Psoas muscle (tissue), 8 donors: ENCODE measurements at places on chromosomes 16 and 17.

DNA sequence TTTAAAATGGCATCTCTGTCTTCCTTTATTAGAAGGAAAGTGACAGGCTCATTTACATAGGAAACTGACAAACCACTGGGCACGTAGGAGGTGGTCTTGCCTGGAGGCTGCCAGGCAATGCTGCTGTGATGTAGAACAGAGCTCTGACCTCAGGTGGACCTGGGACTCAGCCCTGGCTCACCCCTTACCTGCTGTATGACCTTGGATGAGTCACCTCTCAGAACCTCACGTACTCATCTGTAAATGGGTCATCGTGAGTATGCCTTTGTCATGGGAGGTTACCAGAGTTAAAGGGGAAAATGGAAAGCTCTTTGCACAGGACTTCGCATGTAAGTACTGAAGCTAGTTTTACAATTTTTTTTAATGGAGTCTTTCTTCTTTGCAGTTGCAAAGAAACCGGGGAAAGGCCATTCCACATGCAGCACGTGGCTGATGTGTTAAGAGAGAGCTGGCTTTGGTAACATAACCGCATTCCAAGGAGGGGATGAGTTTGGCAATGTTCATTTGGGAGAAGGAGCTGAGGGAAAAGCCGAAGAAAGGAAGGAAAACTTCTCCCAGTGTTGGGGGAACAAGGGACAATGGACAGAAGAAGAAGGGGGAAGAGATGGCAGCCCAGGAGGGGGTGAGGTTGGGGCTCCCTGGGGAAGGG is 37.4 kb upstream of the LONP2 start:
- no peak for DNase-seq

- DNase-seq, result no peak
Measured at GRCh38 chr17:72466199-72466598, 345.4 kb downstream of the SOX9 start.

GRCh38 chr16:67518676-67519075 is 10.0 kb upstream of the RIPOR1 start:
- DNase-seq, result no peak

DNA sequence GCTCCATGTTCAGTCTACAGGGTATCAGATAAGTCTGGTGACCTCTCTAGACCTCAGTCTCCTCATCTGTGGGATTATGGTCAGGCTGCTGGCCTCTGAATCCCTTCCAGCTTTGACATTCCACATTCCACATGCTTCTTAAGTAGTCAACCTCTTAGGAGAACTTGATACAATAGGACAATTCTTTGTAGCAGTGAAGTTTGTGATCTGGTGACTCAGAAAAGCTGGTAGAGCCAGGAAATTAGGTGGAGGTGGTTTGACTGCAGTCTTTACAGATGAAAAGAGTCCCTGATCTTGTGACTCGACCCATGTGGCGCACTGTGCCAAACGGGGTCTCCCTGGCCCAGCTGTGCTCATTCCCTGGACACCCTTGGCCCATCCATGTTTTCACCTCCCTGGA is 147.8 kb downstream of the NTN1 start:
- no peak for DNase-seq

- no peak for DNase-seq
Measured at GRCh38 chr17:79141578-79142355, 67.1 kb downstream of the ENGASE start.

- DNase-seq, result no peak
Measured at GRCh38 chr16:57920215-57920879, 50.6 kb downstream of the CNGB1 start.

DNA sequence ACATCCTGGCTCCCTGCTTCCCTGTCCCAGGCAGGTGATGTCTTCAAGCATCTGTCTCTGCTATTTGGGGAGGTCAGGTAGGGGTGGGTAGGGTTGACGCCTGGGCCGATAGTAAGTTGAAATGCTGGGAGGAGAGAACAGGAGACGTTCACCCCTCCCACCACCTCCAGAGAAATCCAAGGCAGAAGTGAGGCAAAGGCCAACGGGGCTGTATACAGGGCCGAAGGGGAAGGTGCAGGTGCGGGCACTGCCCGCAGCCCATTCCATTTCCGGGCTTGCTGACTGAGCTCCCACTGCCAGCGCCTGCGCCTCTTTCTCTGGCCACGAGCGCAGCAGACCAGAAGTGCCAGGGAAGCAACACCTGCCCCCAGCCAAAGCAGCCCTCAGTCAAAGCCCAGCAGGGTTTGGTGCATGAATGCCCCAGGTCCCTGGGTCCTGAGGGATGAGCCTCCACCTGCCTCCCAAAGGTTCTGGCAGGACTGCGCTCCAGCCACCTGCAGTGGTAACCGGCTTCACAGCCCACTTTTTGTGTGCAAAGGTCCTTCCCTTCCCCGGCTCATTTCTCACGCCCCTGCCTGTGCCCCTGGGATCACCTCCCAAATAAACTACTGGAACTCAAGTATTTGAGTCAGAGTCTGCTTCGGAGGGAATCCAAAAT is 127.6 kb upstream of the TNRC6C start:
- peak; percentile 32 for DNase-seq

GRCh38 chr17:77468897-77469296 is 328.1 kb downstream of the SEC14L1 start:
- DNase-seq, result no peak

DNA sequence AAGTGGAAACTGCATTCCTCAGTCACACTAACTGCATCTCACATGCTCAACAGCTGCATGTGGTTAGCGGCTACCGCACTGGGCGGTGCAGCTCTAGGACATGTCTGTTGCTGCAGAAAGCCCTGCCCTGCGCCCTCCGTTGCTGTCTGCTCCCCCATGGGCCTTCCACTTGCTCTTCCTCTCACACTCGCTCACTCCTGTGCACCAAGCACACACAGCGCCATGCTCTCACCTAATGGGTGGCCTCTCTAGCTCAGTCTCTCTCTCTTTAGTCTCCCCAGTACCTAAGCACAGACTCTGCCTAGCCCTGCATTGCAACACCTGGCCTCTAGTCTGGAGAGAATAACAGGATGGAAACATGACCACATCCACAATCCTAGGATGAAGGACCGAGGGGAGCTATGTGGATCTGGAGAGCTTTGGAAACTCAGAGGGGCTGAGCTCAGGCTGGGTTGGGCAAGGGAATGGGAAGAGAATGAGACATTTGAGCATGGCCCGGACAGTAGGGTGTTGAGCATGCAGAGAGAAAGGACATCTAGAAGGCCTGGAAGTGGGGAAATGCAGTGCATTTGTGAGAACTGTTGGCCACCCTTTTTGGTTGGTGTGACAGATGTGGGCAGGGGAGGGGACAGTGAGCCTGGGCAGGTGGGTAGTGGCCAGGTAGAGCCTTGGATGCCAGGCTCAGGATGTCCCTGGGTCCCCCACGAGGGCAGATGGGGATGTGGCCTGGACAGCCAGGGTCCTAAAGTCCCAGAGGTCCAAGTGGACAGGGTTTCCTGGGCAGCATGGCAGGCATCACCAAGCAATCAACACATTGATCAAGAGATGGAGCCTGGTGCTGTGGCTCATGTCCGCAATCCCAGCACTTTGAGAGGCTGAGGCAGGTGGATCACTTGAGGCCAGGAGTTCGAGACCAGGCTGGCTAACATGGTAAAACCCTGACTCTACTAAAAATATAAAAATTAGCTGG is 16.1 kb downstream of the SGCA start:
- peak; percentile 44 for DNase-seq

- DNase-seq, result no peak
Measured at GRCh38 chr16:82878466-82878865, 251.7 kb downstream of the CDH13 start.

GRCh38 chr16:1470481-1471251 is 4.2 kb downstream of the CLCN7 start:
- no peak for DNase-seq

DNA sequence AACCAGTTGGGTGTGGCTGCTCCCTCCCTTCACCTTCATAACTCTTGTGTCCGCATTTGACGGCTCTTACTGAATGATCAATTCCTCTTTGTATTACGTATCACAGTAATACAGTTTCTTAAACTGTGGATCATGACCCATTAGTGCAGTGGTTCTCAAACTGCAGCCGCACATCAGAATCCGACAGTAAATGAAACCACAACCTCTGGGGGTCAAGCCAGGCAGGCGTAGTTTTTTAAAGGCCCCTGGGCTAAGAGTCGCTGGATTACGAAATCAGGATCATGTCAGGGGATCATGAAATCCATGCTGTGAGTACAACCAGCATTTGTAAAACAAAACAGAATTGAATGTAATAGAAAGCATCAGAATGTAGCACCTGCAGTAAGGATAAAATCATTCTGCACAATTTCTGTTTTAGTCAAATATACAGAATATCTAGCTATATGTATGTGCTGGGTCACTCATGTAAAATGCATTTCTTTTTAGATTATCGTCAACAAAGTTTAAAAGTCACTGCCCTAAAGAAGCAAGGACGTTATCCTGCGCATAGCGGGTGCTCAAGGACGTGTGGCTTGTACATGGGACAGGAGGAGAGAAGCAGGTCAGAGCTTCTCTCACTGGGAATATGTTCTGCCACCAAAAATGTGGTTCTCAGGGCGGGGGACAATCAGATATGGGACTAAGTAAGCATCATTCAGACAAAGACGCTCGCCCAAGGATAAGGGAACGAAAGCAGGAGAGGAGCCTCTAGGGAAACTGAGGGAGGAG is 113.1 kb downstream of the ZFHX3 start:
- DNase-seq, result peak; percentile 62

- no peak for DNase-seq
Measured at GRCh38 chr16:70267516-70267915, 15.8 kb upstream of the EXOSC6 start.

- no peak for DNase-seq
Measured at GRCh38 chr16:3873482-3874173, 6.9 kb downstream of the CREBBP start.

DNA sequence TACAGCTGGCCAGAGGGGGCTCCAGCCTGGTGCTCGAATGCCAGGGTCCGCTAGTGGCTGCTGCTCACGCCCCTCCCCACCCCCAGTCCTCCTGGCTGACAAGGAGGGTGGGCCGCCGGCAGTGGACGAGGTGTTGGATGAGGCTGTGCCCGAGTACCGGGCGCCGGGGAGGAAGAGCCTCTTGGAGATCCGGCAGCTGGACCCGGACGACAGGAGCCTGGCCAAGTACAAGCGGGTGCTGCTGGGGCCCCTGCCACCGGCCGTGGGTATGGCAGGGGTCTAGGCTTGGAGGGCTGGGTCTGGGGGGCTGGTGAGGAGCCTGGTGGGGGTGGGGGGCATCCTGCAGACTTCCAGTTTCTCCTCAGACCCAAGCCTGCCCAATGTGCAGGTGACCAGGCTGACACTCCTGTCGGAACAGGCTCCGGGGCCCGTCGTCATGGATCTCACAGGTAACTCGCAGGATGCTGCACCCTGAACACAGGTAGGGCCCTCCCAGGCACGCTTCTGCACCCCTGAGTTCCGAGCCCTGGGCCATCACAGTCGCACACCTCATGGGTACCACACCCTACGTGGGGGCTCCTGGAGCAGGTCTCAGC is 1.2 kb upstream of the PDIA2 start:
- peak; percentile 48 for DNase-seq

DNA sequence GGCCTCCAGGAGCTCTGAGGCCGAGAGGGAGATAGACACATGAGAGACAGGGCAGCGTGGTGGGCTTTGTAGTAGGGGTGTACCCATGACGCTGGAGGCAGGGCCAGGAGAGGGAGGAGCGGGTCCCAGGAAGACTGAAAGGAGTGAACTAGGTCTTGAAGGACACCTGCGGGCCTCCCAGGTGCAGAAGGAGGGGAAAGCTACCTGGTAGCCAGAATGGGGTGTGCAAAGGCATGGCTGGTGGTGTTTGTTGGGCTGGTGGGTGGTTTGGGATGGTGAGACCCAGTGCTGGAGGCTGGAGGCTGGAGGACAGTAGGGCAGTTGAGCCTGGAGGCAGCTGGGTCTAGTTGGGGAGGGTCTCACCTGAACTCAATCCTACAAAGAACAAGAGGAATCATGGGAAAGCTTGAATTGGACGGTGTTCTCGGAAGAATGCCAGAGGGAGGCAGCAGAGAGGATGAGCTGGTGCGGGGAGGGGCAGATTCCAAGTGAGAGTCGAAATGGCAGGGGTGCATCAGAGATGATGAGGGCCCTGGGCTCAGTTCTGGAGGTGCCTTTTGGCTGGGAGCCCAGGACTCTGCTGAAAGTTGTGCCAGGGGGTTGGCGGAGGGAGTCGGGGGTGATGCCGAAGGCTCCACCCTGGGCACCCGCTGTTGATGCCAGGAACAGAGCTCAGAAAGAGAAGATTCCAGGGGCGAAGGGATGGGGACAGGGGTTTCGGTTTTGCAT is 21.2 kb downstream of the C1QTNF1 start:
- peak; percentile 55 for DNase-seq

DNA sequence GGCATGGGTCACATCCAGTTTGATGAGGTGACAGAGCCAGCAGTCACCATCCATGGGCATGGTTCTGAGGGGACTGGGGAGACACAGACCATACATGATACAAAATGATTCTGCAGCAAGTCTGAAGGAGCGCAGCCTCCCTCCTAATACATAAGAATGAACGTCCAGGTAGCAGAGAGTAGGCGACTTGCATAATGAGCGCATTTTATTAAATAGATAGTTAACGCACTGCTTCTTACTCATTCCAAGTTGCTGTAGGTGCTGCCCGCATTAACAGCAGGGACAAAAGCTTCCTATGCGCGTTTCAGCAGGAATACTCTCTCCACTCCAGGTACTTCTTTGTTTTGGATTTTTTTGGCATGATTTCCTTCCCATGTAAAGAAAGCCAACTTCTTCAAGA is 73.8 kb downstream of the SLC5A11 start:
- no peak for DNase-seq

DNA sequence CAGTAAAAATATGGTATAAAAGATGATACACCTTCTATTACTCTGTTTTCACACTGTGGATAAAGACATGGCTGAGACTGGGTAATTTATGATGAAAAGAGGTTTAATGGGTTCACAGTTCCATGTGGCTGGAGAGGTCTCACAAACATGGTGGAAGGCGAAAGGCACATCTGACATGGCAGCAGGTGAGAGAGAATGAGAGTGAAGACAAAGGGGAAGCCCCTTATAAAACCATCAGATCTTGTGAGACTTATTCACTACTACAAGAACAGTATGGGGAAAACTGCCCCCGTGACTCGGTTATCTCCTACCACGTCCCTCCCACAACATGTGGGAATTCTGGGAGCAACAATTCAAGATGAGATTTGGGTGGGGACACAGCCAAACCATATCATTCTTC is 45.6 kb downstream of the TBC1D26 start:
- DNase-seq, result no peak
